NCI-H524 (cell line): ENCODE measurements at places on chromosomes 3 and 15.

DNA sequence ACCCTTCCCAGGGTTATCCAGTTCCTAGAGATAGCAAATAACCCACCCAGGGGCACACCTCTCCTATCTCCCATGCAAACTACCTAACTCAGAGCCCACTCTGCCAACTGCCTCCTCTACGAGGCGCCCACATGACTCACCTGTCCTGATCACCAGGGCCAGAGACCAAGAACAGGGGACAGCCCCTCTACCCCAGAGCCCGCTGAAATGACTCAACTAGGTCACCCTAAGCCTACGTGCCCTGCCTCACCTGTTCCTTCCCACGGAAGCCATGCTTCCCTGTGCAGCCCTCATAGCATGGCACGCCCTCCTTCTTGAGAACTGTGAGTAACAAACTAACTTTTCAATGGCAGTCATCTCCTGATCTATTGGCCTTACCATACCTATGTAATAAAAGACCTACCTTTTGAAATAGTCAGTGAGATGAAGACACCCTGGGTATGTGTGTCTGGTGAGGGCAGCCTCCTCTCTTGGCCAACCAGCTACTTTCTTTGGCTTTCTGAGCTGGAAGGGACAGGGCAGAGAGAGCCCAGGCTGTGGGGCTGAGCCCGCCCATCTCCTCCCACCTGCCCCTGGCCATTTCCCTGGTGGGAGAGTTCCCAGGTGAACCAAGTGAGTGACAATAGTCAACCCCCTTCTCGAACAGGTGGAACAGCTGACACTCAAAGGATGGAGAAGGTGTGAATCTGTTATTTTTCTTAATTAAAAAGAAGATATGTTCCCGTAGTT is 25.5 kb upstream of the PRR23E start:
- no peak for DNase-seq

GRCh38 chr3:34035775-34036174 is 237.3 kb downstream of the PDCD6IP start:
- DNase-seq, result no peak

GRCh38 chr3:87359826-87360225 is 83.4 kb upstream of the POU1F1 start:
- no peak for DNase-seq

DNA sequence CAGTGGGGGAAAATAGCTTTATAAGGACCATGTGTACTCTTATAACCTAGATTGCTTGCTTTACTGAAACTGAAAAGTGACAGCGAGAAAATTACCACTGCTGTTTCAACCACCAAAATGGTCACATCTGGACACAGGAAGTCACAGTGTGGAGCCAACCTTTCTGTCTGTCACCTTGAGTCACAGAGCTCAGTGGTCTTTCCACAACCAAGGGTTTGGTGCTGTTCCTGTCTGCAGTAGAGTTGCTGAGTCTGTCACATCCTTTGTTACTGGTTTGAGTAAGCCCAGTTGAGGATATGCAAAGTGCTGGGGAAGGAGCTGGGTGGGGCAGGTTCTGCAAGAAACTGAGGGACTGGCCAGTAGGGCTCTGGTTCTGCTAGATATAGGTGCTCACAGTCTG is 139.1 kb upstream of the EIF1B start:
- DNase-seq, result no peak

- DNase-seq, result peak; percentile 14
Observed at GRCh38 chr3:55720614-55721013, 233.5 kb upstream of the WNT5A start.

GRCh38 chr3:72482589-72483321 is 365.5 kb downstream of the SHQ1 start:
- DNase-seq, result no peak

DNA sequence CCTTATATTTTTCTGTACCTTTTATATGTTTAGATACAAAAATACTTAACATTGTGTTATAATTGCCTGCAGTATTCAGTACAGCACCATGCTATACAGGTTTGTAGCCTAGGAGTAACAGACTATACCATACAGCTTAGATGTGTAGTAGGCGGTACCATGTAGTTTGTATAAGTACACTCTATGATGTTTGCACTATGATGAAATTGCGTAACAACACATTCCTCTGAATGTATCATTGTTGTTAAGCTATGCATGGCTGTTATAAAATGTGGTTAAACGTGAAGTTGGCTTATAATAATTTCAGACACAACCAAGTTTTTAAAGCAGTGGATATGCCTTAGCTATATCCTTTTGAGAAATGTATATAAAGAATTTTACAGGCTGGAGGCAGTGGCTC is 328.3 kb downstream of the PLCL2 start:
- no peak for DNase-seq

- DNase-seq, result no peak
Observed at GRCh38 chr15:100124936-100125335, 216.8 kb downstream of the ADAMTS17 start.

DNA sequence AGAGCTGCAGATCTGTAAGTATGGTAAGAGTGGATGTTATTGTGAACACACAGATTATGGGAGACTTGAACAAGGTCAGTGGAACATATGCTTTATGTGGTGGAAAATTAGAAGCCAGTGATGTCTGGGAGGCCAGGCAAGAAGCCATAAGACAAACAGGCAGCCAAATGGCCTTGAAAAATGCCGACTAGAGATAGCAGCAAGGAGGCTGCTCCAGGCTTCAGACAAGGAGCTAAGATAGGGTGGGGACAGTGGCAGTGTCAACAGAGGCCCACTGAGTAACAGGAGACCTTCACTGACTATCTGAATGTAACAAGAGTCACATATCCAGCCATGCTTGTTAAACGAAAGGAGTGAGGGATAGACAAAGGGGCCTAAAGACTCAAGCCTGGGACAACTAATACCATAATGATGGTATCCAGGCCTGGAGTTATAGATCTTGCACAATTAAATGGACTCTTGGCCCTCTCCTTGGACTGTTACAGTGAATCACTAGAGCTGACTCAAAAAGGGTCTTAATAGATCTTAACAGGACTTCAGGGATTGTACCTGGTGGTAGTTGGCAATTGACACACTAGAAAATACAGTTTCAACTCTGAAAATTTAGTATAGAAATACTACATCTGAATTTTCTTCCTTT is 50.6 kb downstream of the CFAP20DC start:
- no peak for DNase-seq

DNA sequence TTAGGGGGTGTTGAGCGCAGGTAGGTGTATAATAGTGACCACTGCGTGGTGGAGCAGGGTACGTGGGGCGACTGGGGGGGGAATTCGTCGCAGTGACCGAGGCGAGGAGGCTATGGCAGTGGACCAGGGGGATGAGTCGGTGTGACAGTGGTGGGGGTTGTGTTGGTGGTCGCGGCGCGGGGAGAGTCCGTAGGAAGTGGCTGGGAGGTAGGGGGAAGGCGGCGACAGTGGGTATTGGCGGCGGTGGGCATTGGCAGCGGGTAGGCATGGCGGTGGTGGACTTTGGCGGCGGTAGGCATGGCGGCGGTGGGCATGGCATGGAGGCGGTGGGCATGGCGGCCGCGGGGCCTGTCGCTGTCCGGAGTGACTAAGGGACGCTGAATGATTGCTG is 739 bp downstream of the SNRPN start:
- no peak for DNase-seq

- DNase-seq, result no peak
Observed at GRCh38 chr3:76943058-76943457, 96.8 kb upstream of the ROBO2 start.

- peak; percentile 78 for DNase-seq
Observed at GRCh38 chr15:50686469-50687301, at the start of gene TRPM7. TRPM7 (minus strand) TSS chr15:50686797; CDS start chr15:50686533, 264 bp downstream.

GRCh38 chr15:100913961-100914360 is 5.2 kb upstream of the LRRK1 start:
- no peak for DNase-seq

DNA sequence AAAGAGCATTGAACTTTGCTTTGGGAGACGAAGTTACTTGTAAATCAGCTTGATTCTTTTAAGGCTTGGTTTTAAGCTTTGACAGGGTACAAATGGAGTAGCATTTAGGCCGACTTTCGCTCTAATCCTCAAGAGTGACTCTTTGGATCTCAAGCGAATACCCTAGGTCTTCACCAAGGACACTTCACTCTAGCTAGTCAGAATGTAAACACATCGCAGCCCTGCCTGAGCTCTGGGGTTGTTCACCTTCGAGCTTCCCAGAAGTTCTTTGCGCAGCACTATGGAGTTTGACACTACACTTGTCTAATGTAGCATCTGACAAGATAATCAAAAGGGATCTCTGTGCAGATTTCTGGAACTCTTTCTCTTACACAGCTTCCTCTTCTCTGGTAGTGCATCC is 22.3 kb downstream of the NRG4 start:
- no peak for DNase-seq

GRCh38 chr15:62550106-62550505 is 385.0 kb upstream of the C2CD4B start:
- DNase-seq, result no peak

- DNase-seq, result peak; percentile 85
Observed at GRCh38 chr15:90126596-90127435, 24.5 kb upstream of the IDH2 start.

GRCh38 chr3:95721938-95722337 is 1092.5 kb upstream of the EPHA6 start:
- no peak for DNase-seq

DNA sequence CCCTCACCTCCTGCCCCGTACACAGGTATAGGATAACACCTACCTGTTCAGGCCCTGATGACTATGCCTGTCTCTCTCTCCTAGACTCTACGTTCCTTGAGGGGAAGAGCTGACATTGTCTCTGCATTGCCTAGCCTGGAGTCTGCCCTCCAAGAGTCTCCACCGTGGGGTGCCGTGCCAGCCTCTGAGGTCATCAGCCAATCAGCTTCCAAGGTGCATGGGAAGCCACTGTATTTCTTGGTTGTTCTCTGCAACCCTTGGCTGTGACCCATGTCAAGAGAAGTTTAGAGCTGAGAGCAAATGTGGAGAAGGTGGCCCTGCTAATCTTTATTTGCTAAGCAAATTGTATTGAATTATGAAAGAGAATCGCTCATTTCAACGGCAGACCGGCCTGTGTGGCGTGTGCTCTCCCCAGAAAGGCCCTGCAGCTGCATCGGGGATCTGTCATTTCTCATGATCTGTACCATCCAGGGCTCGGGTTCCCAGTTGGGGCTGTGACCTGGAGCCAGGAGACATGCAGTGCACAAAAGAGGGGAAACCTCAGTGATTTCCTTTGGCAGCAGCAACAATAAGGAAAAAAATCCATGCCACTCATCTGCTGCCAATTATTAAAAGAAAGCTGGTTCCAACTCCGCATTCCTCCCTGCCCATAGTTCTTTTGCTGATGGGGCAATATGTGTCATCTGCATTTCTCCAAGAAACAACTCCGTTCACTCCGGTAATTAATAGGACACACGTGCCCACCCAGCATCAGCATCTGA is 182.2 kb downstream of the MEGF11 start:
- no peak for DNase-seq

DNA sequence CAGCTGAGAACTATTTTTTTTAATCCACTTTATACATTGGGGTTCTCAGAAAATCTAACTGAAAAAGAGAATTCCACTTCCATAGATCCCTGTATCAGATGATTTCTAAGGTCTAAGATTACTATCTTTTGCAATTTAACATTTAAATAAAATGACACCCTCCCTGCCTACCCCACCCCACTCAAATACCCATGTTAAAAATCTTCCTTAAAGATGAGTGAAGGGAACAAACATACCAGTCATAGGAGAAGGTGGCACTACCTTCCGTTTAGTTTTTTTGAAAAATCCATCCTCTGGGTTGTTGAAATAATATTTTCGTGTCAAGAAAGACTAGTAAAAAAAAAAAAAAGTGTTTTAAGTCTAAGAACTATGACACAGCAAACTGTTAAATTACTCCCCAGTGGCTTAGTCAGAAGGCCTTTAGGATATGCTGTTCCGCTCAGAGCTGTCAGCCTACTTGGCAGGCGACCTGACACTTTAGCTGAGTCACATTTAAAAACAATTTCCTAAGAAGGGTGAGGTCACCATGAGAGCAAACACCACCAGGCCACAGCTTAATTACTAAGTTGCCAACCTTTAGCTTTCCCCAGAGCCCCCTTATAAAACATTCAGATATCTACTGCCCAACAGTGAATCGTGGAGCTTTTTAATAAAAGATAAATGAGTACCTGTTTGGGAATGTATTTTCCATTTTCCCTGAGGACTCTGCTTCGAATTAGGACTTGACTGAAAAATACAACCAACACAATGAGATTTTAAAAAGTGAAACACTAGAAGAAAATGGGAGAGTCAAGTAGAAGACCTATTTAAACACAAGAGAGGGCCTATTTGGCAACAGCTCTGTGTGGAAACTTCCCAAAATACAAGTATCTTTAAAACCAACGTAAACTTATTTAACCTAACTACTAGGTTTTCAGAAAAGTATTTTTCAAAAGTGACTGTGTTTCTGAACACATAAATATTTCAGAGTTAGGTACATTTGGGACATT is 9.6 kb downstream of the EMC3 start:
- DNase-seq, result no peak

- peak; percentile 65 for DNase-seq
Observed at GRCh38 chr3:183895296-183895695, 10.6 kb upstream of the PARL start.

DNA sequence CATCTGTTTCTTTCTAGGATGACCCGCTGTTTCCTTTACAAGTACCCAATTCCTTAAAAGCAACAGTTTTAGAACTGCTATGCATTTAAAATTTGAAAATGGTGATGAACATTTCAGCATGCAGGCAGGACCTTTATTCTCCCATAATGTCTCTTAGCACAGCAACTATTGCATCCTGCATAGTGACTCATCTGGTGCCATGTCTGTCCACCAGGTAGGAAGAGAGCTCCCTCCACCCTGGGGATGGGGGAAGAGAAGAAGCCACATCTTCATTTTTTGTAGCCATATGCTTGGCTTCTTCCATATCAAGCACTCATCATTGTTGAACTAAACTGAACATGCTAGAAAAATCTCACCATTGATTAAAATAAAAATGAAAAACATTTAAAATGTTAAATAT is 9.9 kb downstream of the GPR15 start:
- DNase-seq, result no peak

DNA sequence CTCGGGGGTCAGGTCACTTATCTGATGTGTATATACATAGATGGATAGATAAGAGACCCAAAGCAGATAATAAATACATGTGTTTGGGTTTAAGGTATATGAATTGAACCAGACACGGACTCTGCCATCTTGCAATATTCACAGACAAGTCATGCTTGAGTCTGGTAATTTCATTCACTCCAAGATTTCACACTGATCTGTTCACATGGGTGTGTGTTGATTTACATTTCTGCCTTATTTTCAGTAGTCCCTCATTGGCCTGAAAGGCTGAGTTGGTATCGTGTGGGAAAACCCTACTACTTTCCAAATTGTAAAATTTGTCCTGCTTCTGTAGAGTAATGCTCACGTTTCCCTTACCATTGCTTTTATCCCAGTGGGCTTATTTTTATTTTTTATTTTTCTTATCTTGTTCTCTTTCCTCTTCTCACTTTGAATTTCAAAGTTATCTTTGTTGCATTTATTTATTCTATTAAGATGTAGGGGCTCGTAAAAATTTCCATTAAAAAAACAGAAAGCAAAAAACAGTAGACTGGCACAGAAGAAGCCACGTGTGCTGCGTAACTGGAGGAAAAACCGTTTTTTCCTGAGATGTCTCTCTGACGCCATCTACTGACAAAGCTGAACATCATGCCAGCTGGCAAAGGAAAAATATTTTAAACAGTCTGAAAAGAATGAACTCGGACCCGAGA is 10.8 kb upstream of the MFSD1 start:
- peak; percentile 46 for DNase-seq
